Kidney (tissue), 22 donors: ENCODE measurements at places on chromosomes 6 and 20. TPM values are rescaled to one million over a fixed set of nuclear protein-coding genes. Genes with fewer than 3 reads are reported as not detected.

PTGIS gene
- polyA plus RNA-seq: 3.1 TPM

GNAS-AS1 gene
- polyA plus RNA-seq: 0.37 TPM

APOM gene
- polyA plus RNA-seq: 154 TPM

TLDC2 gene
- 8.5 TPM for polyA plus RNA-seq

TMEM170B gene
- 2.7 TPM for polyA plus RNA-seq

BFSP1 gene
- polyA plus RNA-seq: 2.1 TPM

STX11 gene
- polyA plus RNA-seq: 2.0 TPM

TMEM151B gene
- polyA plus RNA-seq: not detected

GDAP1L1 gene
- not detected for polyA plus RNA-seq

ESR1 gene
- 1.1 TPM for polyA plus RNA-seq

RBPJL gene
- not detected for polyA plus RNA-seq

DUSP15 gene
- polyA plus RNA-seq: 143 TPM

SLC22A7 gene
- polyA plus RNA-seq: 34.8 TPM

FERMT1 gene
- 2.2 TPM for polyA plus RNA-seq

SMAP1 gene
- polyA plus RNA-seq: 17.7 TPM

OR12D3 gene
- polyA plus RNA-seq: not detected

NDUFAF4 gene
- polyA plus RNA-seq: 81.5 TPM

CST1 gene
- not detected for polyA plus RNA-seq

KCNK16 gene
- not detected for polyA plus RNA-seq

GPR63 gene
- polyA plus RNA-seq: 0.37 TPM

KCNK15 gene
- 0.62 TPM for polyA plus RNA-seq

TMC2 gene
- not detected for polyA plus RNA-seq

BPI gene
- polyA plus RNA-seq: 1.5 TPM

SOBP gene
- polyA plus RNA-seq: 5.4 TPM

CRISP2 gene
- 1.5 TPM for polyA plus RNA-seq

CCN6 gene
- polyA plus RNA-seq: 8.4 TPM

EPHA7 gene
- 2.6 TPM for polyA plus RNA-seq

RPN2 gene
- polyA plus RNA-seq: 207 TPM

CCR6 gene
- 0.43 TPM for polyA plus RNA-seq

DEFB123 gene
- not detected for polyA plus RNA-seq

RSPH3 gene
- 5.5 TPM for polyA plus RNA-seq

ZBP1 gene
- polyA plus RNA-seq: not detected

ANKS1A gene
- 9.4 TPM for polyA plus RNA-seq
